ENCODE measurements at places on chromosomes 16 and 17.

DNA sequence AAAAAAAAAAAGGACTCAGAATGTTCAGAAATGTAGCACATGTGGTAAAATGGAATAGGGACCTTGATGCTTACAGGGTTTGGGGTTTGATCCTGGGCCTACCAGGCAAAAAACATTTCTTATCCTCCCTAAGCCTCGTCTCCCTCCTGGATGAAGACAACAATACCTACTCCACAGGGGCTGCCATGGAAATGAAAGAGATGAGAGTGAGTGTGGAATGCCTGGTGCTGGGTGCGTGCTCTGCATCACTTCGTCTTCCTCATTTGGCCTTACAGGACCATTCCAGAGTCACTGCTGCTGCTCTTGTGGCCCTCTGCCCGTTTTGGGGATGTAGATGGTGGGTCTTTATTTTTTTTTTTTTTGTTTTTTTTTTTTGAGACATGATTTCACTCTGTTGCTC lies 692.9 kb upstream of the EEF2KMT start:
- no peak for DNase-seq

GRCh38 chr17:50283246-50283645 lies 9.0 kb downstream of the TMEM92 start:
- DNase-seq, result peak; percentile 18

DNA sequence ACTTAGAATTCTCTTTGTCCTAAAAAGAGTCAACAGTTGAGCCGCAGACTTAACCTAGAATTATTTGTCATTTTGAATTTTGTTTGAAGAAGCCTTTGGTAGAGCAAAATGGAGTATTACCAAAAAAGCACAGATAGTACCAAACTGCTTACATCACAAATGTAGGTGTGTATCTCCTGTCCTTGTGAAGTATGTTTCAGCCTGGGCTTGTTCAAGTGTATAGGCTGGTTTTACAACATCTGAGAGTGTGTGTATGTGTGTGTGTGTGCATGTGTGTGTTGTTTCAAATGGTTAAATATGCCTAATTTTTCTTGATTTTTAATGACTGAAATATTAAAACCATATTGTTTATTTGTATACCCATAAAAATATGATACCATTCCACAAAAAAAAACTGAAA lies 188.7 kb upstream of the AXIN2 start:
- no peak for DNase-seq

- peak; percentile 20 for DNase-seq
Measured at GRCh38 chr17:19645734-19646201, 2.8 kb upstream of the ALDH3A2 start.
